ENCODE measurements at places on chromosomes 16 and 17.

GRCh38 chr16:66523861-66524354 lies 26.0 kb downstream of the TK2 start:
- no peak for DNase-seq

- DNase-seq = no peak
These were observed 78.2 kb downstream of the AMFR start for GRCh38 chr16:56347166-56347565.

- peak; percentile 15 for DNase-seq
These were observed 12.4 kb downstream of the AMZ2 start for GRCh38 chr17:68260051-68260762.

DNA sequence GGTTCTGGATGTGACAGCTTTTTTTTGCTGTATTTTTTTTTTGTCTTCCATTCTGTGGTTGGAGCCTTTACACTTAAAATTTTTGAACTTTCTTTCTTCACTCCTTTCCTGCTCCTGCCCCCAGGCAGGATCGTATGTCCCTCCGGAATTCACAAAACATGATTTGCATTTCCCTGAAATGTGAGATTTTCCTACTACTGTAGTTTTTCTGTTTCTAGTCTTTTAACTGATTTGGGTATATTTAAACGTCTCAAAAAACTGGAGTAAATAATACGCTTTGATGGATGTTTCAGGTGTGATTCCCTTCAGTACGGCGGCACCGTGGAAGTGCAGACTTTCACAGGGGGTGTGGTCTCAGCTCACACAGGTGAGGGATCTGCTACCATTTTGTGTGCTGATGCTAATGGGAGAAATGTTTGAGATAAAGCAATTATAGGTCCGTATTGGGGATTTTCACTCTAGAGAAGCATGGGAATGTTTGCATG lies 686 bp downstream of the SRCAP start:
- DNase-seq = no peak

DNA sequence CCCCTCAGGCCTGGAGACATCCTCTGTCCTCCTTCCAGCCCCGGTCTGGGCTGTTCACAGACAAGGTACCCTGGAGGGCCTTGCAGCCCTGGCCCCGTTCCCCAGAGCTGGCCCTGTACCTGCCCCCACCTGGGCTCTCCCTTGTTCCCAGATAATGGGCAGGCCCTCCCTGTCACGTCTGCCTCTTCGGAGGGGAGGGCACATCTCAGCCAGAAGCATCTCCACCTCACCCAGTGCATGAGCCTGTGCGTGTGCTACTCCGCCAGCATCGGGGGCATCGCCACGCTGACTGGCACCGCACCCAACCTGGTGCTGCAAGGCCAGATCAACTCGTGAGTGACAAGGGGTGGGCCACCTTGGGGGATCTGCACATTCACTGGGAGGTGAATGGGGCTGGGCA lies 14.9 kb upstream of the FOXN1 start:
- DNase-seq = no peak

- DNase-seq = no peak
These were observed 9.0 kb downstream of the KRT37 start for GRCh38 chr17:41415411-41415810.

DNA sequence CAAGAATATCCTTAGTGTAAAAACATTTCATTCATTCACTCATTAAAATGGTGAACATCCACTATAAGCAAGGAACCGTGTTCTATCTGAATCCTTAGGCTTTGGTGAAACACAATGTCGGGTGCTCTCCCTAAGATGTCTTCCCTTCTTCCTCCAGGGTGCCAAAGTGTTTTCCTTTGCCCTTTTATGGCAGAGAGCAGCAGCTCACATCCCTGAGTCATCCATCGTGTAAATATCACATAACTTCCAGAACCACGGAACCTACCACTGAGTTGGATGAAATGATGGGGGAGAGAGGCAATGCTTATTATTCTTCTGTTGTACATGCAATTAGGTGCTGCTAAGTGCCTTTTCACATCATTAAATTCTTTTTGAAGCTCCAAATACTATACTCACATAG lies 50.2 kb downstream of the DNAH3 start:
- peak; percentile 84 for DNase-seq

- peak; percentile 0 for DNase-seq
These were observed 26.8 kb downstream of the GP2 start for GRCh38 chr16:20300312-20301097.

DNA sequence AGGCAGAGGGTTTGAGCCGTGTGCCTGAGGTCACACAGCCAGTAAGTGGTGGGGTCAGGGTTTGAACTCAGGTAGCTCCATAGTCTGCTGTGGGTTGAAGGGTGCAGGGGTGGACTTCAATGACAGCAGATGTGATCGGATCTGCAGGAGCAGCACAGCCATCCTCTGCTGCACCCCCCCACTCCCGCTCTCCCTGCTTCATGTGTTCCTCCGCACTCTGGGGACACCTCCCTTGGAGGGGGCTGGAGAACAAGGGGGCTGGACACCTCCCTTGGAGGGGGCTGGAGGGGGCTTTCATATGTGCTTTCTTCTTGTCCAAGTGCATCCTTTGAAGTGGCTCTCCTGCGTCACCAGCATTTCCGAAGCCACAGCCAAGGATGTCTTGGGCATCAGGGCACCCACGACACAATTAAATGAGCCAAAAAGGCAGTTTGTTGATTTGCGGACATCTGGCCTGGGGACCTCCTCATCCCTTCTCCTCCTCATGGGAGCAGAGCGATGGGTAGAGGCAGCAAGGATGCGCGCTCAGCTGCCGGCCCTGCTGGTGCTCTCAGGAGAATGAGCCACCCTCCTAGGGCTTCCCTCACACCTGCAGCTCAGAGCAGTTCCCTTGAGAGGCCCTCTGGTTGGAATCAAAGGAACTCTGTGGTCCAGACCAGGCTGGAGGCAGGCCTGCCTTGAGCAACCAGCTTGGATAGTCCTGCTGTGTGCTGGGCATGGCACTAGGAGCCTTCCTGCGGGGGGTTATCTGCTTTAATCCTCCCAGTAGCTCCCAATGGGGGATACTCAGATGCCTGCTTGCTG lies 26.2 kb downstream of the WSCD1 start:
- no peak for DNase-seq

GRCh38 chr17:50966163-50966666 lies 100.1 kb upstream of the TOB1 start:
- no peak for DNase-seq

DNA sequence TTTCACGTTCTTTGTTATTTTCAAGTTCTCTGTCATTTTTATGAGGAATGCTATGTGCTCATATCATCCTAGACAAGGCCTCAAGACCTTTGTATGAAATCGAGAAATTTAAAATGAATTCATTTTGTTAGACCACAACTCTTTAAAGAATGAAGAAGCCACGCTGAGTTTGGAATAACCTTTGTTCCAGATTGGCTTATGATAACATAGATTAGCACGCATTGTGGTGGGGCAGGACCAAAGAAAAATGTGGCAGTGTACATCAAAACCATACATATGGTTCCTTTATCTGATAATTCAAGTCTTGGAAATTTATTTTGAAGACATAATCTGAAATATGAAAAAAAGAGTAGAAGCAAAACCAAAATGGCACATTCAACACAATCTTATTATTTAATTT lies 2.2 kb downstream of the HSD17B2 start:
- DNase-seq = no peak

DNA sequence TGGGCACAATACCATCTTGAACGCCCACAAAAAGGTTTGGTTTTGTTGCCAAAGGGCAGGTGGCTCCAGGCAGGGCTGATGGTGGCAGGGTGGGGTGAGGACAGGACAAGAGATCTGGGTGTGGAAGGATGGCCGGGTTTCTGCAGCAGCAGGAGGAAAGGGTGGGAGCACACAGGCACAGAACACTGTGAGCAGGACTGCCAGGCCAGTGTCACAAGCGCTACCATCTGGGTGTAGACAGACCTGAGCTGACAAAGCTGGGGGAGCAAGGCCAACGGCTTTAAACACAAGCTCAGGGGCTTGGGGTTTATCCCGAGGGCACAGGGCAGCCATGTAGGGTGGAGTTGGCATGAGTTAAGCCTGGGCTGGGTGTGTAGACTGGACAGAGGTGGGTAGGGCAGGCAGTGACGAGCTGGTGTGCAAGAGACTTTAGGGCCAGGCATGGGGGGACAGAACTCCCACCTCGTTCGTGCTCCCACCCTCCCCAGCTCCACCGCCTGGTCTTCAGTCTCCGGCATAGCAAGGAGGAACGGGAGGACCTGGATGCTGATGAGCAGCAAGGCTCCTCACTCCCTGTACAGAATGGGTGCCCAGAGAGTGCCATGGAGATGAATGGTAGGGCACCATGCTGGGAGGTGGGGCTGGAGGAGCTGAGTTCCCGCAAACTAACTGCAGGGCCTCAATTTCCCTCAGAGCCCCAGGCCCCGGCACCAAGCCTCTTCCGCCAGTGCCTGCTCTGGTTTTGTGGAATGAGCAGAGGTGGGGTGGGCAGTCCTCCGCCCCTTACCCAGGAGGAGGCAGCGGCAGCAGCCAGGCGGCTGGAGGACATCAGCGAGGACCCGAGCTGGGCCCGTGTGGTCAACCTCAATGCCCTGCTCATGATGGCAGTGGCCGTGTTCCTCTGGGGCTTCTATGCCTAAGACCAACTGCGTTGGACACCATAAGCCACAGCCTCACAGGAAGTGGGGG lies 7.0 kb downstream of the SLC5A2 start:
- DNase-seq = no peak

DNA sequence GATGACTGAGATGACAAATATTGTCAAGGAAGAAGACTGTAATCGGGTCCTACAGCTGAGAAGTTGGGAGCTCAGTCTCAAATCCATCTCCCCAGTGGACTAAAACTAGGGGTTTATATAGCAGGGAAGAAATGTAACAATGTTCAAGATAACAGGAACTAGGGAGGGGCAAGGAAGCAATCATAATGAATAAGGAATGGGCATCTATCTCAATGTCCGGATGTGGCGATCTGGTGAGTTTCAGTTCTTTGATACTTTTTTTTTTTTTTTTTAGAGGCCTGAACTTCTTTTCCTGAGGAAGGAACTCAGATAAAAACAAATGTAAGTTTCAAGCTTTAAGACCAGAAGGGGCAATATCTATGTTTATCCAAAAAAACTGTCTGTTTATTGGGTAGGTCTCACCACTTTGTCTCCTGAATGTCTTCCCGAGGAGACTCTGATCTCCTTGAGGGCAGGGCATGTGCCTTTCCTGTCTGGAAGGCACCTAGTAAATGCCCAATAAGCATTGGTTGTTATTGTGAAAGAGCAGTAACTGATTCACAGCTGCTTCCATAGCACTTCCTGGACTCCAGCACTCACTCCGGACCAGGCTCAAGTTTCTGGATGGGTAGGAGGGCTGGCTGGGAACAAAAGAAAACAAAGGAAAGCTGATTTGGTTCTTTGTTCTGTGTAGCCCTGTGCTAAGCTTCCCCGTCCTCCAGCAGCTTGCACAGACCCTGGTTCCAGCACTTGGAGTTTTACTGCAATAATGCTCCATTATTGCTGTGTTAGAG lies 51.9 kb downstream of the MEOX1 start:
- peak; percentile 31 for DNase-seq

DNA sequence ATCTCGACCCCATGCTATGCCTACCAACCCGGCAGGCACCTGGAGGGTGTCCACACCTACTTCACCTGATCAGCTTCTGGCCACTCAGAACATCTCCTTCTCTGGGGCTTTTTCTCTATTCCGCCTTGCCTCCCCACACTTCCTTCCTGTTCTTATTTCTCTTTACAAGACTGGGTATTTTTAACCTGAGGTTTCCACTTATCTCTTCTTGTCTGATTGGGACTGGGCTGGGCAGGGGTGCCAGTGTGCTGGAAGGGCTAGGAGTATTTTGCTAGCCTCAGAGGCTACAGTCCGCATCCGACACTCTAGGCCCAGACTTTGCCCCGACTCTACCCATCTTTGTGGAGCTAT lies 26.2 kb upstream of the ZNF652 start:
- no peak for DNase-seq

GRCh38 chr16:17238285-17239028 lies 232.3 kb downstream of the XYLT1 start:
- peak; percentile 14 for DNase-seq

GRCh38 chr16:75584108-75584507 lies 17.9 kb downstream of the GABARAPL2 start:
- no peak for DNase-seq

DNA sequence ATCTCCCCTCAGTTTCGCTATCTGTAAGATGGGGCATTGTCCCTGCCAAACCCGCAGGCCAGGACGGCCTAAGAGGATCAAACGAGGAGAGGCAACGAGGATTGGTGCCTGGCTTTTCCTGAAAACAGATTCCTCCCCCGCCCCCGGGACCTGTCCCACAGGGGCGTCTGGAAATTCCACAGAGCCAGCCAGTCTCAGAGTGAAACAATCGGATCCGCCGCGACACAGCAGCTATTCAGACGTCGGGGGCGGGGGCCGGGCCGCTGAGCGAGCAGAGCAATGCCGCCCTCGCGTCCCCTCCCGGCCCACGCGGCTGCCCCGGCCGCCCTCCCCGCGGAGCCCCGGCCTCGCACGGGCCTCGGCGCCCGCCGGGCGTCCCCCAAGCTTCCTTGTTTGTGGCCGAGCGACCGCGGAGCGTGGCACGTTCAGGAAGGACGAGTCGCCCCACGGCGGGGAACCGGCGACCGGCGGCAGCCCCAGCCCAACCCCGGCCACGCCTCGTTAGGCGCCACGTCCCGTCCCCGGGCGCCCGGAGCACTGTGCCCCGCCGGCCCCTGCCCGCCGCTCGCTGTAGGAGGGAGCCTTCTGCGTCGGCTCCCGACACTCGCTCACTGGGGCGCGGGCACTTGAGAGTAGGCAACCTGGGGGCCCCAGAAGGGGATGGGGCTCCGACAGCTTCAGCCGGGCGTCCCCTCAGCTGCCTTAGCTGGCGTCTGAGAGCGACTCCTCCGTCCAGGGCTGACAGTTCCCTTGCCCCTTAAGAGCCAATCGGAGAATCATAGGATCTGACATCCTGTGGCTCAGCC lies 29.6 kb upstream of the PHOSPHO1 start:
- DNase-seq = peak; percentile 87

GRCh38 chr16:85931596-85932402 lies 32.8 kb downstream of the IRF8 start:
- no peak for DNase-seq

DNA sequence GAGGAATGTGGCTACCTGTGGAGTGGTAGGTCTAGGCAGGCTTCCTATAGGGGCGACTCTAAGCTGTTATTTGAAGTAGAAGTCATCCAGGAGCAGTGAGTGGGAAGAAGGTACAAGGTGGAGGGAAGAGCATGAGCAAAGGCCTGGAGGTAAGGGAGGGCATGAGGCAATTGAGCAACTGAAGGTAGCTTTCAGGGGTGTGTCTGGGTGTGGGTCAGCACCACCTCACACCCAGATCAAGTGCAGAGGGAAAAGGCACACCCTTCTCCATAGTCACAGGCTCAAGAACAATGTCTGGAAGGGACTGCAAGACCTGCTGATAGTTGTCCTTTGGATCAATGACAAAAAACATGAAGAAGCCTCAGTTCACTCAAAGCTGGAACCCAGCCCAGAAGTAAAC lies 46.5 kb upstream of the IRX6 start:
- DNase-seq = no peak

- no peak for DNase-seq
These were observed 59.4 kb downstream of the METRNL start for GRCh38 chr17:83138820-83139219.

DNA sequence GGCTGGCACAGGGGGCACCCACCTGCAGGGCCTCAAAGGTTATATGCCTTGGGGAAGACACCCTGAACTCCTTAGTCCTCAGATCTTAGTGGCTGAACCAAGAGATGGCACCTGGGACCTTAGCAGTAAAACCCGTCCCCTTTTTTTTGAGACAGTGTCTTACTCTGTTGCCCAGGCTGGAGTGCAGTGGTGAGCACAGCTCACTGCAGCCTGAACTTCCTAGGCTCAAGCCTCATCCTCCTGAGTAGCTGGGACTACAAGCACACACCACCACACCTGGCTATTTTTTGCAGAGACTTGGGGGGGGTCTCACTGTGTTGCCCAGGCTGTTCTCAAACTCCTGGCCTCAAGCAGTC lies 237.2 kb downstream of the MRTFB start:
- DNase-seq = no peak

Data from foreskin fibroblast (primary cell).